ENCODE measurements at places on chromosomes 3 and 15.

- ATAC-seq = no peak
These were observed 82.1 kb downstream of the LINGO1 start for GRCh38 chr15:77550301-77551251.

- no peak for ATAC-seq
These were observed 84.6 kb downstream of the SLC9A9 start for GRCh38 chr3:143763564-143764162.

DNA sequence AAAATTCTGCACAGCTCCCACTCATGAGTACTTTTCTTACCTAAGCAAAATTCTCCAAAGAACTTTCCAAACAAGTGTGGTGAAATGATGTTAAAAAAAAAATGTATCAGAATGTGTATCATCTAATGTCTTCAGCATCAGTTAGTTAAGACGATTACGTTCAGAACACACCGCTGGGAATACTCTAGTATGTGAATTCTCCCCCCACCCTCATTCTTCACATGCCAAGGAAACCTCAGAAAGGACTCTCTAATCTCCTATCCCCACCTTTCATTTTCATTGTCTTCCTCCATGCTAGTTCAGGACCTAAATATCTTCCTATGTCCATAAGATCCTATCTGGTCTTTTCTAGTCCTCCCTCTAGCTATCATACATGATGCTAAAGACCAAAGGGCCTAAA lies 457.4 kb downstream of the SHQ1 start:
- no peak for ATAC-seq

DNA sequence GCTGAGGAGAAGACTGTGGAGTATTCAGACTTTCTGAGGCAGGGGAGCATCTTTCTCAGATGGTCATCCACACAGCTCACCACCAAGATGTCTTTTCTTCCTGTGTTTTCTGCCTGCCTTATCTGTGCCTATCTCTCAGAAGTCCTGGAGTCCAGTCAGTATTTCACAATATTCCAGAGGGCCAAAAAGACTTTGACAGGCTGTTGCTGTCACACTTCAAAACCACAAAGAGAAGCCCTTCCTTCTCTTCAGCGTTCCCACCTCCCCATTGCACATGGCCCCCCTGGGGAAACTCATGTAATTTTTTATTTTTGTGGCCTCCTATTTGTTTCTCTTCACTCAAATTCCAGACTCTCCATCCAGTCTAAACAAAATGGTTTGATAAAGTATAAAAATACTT lies 585.2 kb downstream of the EPHA3 start:
- no peak for ATAC-seq

DNA sequence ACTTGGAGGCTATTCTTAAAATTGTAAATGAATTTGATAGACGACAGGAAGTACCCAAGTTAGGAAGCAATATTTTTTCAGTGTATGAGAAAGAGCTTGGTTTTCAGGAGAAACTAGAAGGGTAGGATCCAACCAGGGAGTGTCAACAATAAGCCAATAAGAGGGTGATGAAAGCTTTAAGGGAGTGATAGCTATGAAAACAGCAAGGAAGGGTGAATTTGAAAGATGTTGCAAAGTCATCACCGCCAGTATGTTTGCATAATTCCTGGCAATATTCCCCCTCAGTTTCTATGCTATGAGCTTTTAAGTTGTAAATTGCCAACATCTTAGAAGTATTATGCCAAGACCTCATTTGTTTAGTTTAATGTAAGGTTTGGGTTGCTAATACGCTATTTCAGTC lies 11.8 kb upstream of the CSTA start:
- no peak for ATAC-seq

DNA sequence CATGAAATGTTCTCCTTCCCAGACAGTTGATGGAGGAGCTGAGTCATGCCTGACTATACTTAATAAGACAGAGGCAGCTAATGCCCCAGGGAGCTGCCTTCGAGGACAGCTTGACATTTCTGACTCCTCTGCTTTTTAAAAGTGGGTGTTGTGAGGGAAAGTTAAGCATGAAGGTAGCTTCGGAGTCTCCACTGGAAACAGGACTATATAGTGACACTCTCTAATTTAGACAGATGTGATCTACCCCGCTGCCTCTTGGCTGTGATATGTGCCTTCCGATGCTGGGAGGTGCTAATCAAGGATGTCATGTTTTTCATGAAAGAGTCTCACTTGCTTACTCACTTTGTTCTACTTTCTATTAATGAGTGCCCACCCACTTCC lies 72.7 kb downstream of the IL1RAP start:
- ATAC-seq = peak; percentile 79

- no peak for ATAC-seq
These were observed 1133.5 kb downstream of the ROBO1 start for GRCh38 chr3:78634316-78634715.

- no peak for ATAC-seq
These were observed 2.4 kb upstream of the LARP6 start for GRCh38 chr15:70856177-70856883.

DNA sequence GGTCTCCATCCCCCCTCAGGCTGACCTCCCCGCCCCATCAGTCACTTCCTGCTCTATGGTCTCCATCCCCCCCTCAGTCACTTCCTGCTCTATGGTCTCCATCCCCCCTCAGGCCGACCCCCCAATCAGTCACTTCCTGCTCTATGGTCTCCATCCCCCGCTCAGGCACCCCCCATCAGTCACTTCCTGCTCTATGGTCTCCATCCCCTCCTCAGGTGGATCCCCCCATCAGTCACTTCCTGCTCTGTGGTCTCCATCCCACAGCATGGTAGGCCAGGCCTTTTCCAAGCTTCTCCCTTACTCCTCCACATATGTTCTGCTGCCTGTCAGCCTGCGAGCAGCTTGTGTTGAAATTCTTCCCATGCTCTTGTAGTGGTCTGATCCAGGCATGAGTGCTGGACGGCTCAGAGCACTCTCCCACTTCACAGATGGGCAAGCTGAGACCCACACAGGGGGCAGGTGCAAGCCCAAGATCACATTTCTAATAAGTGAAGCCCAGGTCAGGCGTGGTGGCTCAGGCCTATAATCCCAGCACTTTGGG lies 36.8 kb downstream of the BDH1 start:
- ATAC-seq = no peak

DNA sequence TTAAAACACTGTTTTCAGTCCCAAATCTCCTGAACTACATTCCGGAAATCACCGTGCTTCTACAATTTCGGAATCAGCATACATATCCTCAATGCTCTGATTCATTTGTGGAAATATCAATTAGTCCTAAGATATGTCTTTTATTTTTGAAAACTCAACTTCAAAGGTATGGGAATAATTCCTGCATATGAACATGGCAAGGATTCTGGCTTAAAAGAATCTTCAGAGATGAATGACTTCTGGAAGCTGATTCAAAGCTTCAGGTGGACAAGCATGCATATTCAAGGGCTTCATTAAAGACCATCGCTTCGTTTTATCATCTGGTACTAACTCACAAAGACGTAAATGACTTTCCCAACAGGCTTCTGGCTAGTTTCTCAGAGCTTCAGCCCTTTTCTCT lies 246.0 kb upstream of the LRRN1 start:
- no peak for ATAC-seq

DNA sequence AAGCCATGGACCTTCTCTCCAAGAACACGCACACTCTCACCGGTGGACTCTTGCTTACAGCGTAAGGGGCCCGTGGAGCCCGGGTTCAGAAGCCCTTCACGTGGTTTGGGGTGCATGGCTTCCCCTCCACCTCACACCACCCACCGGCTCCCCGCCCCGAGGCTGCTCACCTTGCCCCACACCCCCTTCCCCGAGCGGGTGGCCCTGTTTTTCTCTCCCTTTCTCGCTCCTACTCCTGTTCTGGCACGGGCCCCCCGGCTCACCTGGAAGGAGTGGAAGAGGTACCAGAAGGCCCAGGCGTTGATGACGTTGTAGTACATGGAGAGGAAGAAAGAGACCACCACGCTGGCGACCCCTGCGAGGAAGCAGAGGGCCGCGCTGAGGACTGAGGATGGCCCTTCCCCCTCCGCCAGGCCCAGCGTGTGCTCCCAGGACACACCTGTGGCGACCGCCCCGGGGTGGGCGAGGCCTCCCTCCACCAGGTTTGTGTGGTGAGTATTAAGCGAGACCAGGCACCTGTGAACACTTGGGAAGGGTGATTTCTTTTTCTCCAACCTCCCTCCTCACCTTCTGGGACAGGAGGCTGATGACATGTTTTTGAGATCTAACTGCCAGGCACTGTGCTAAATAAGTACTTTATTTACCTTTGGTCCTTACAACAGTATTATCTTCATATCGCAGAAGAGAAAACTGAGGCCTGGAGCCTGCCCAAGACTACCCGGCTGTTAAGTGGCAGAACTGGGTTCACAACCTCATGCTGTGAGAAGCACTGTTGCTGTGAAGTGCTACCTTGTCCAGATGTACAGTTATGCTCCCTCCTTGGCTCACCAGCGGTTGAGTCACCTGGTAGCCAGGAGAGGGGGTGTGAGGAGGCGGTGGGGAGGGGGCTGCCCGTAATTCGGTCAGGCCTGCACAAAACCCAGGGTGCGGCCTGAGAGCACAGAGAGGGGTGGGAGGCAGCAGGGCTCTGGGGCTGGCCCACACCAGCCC lies 16.3 kb downstream of the SLC6A20 start:
- ATAC-seq = no peak

DNA sequence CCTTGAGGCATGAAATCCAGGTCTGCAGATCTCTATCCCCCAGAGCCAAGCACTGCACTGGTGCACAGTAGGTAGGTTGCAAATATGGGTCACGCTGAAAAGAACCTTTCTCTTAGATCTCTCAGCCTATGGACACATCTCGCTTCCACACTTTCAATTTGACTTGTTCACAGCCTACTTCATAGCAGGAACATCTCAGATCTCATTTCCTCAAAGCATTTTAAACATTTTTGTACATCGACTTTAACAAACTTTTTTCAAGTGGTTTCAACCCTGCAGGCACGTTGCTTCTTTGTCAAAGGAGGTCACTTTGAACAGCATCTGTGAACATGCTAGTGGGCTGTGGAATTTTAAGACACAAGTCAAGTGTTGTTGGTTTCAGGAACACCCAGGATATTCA lies 76.0 kb downstream of the SLC12A8 start:
- ATAC-seq = no peak

DNA sequence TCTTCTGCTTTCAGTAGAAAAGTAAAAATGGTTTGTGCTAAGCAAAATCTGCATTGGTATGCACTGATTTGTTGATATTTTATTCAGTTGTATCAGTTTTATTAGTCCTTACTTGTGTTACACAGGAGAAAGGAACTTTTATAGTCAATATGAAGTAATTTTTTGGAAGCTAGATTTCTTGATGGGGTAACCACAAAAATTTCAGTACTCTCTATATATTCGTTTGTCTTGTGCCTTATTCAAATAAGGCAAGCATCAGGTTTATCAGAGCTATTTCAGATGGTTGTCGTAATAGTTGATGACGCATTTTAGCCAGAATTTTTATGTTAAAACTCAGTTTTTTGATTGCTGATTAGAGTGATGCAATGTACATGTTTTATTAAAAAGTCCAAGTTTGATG lies 50.7 kb upstream of the NIPA1 start:
- no peak for ATAC-seq

GRCh38 chr3:72388644-72389043 lies 459.6 kb downstream of the SHQ1 start:
- ATAC-seq = no peak

DNA sequence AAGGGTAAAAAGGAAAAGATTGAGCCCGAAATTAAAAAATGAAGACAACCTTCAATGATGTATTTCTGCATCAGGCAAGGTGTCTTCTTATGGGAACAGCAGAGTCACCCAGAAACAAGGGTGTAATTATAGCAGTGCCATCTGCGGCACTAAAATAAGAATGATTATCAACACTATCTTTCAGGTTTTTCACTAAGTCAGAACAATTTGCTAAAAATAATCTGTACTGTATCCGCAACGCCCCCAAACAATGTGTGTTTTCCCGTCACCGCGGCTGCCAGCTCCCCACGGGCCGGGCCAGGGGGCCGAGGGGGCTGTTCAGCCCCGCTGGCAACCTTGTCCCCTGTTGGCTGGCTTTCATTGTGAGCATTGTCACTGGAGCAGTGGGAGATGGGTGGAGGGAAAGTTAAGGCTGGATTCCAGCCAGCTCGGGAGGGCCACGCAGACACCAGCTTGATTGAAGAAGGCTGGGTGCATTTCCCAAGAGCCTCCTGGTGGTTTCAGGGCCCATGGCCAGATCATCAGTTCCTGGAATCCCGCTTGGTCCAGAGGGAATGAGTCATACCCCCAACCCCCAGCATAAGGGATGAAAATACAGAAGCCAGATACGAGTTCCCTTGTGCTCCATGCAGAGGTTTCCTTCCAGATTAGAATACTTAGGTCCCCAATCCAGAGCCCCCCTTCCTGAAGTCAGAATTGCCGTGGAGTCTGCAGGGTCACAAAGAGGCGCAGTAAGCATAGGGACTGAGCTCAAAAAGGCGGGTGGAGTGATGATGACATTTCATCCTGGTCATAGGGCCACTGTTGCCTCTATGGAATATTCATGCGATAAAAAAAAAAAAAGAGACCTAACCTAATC lies 90.2 kb upstream of the KLF13 start:
- no peak for ATAC-seq

DNA sequence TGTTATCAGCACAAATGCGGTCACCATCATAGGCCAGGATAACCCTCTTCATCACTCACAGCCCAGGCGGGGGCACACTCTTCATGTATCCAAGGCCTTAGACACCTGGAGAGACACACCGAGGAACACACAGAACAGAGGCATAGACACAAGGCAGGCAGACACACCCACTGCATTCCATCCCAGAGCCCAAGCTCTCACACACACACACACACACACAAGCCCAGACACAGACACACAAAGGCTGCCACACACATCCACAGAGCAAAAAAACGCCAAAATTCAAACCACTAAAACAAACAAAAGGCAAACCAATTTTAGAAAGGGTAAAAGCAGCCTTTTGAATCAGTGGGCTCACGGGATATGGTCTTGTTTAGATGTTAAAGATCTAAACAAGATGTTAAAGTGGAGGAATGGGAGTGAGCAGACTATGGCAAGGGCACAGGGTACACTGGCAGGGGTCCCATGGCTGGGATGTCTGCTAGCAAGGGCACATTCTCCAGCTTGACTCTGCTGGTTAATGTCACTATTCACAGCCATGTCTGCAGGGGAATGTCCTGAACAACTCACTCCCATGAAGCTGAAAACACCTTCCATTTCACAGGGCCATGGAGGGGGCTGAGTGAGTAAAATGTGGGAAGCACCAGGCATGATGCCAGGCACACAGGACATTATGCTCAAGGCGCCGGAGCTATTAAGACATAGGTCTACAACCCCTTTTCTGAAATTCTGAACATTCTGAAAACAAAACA lies 14.9 kb upstream of the CRABP1 start:
- no peak for ATAC-seq

DNA sequence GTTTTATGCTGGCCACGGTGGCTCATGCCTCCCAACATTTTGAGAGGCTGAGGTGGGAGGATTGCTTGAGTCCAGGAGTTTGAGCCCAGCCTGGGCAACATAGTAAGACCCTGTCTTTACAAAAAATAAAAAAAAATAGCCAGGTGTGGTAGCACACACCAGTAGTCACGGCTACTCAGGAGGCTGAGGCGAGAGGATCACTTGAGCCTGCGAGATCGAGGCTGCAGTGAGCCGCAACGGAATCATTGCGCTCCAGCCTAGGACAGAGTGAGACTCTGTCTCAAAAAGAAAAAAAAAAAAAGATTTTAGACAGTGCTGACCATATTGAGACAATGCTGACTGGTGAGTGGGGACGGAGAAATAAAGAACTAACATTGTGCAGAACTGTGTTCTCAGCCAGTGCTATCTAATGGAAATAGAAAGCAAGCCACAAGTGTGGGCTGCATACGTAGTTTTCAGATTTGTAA lies 67.2 kb downstream of the ST6GAL1 start:
- no peak for ATAC-seq

Data from activated CD4-positive, CD25-positive, alpha-beta regulatory T cell treated with anti-CD3 and anti-CD28 coated beads, Interleukin-2, amount 50 U/mL, for 24 hours (primary cell).